ENCODE measurements at places on chromosomes 4 and X.

DNA sequence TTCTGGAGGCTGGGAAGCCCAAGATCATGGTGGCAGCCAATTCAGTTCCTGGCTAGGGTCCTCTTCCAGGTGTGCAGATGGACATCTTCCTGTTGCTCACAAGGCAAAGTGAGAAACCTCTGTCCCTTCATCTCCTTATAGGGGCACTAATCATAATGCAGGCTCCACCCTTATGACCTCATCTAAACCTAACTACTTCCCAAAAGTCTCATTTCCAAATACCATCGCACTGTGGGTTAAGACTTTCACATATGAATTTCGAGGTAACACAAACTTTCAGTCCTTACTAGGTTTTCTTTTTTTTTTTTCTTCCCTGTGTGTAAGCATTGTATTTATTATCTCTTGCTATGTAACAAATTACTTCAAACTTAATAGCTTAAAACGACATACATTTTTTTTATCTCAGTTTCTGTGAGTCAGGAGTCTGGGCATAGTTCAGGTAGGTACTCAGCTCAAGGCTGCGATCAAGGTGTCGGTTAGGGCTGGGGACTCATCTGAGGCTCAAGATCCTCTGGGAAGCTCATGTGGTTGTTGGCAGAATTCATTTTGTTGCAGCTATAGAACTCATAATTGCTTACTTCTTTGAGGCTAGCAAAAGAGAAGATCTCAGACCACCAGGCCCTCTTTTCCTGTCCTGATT, 204.7 kb upstream of the STK26 start:
- DNase-seq = no peak

DNA sequence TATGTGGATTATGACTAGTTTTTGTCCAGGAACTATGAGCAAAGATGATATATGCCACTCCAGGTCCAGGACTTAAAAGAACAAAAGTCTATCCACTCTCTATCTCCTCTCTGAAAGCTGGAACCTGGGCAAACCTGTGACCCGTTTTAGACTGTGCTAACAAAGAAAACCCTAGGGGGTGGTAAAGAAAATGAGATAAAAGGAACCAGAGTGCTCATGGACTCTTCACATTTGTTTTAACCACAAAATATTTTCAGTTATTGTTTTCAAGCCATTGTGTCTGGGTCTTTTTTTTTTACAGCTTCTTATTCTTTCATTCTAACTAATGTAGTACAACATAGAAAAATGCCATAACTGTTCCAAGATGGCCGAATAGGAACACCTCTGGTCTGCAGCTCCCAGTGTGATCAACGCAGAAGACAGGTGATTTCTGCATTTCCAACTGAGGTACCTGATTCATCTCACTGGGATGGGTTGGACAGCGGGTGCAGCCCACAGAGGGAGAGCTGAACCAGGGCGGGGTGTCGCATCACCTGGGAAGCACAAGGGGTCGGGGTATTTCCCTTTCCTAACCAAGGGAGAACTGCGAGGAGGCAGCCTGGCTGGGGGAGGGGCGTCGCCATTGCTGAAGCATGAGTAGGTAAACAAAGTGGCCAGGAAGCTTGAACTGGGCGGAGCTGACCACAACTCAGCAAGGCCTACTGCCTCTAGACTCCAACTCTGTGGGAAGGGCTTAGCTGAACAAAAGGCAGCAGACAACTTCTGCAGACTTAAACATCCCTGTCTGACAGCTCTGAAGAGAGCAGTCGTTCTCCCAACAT, 45.1 kb downstream of the CHM start:
- DNase-seq = no peak

DNA sequence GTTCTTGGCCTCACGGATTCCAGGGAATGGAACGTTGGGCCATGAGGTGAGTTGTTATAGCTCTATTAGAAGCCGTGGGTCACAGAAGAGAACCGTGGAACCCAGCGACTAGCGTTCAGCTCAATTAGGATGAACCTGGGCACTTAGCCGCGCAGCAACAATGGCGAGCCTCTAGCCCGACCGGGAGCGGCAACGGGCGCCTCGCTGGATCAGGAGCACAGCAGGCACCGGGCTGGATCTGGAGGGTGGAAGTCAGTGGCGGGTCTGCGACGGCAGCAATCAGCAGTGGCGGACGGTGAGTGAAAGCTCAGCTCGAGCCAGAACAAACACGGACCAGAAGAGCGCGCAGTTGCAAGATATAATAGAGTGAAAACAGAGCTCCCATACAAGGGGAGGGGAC, 34.2 kb downstream of the AGA start:
- DNase-seq = no peak

DNA sequence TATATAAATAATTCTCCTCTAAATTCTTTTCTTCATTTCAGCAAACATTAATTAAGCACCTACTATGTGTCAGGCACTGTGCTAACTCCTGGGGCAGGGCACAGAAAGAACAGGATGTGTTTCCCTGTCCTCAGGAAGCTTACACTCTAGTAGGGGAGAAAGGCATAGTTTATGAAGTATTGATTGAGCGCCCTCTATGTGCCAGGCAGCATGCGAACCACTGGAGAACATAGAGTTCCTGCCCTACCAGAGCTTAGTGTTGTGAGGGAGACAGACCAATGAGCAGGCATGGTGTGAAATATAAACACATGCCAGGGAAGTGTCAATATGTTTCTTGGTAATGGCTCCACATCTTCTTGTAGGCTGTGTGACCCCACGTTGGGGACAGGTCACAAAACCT, 3.7 kb downstream of the ADGRG4 start:
- DNase-seq = no peak

- no peak for DNase-seq
Observed at GRCh38 chr4:89727238-89727637, 109.7 kb downstream of the SNCA start.

- no peak for DNase-seq
Observed at GRCh38 chr4:86403575-86403974, 43.7 kb upstream of the MAPK10 start.

GRCh38 chr4:14582677-14583076, 419.6 kb upstream of the CPEB2 start:
- no peak for DNase-seq

- no peak for DNase-seq
Observed at GRCh38 chr4:15658136-15658770, 3.1 kb upstream of the FBXL5 start.

- DNase-seq = no peak
Observed at GRCh38 chr4:159273141-159273438, 170.2 kb downstream of the RAPGEF2 start.

Measured in stimulated activated naive CD8-positive, alpha-beta T cell treated with anti-CD3 and anti-CD28 coated beads, Interleukin-15, Interleukin-2, amounts not matched to agents 100 U/mL and 50 U/mL, for 24 hours (primary cell).